Stimulated activated CD8-positive, alpha-beta memory T cell treated with anti-CD3 and anti-CD28 coated beads, Interleukin-4, amount 100 ng/mL, for 1 hour (primary cell): ENCODE measurements at places on chromosomes 6 and 20.

DNA sequence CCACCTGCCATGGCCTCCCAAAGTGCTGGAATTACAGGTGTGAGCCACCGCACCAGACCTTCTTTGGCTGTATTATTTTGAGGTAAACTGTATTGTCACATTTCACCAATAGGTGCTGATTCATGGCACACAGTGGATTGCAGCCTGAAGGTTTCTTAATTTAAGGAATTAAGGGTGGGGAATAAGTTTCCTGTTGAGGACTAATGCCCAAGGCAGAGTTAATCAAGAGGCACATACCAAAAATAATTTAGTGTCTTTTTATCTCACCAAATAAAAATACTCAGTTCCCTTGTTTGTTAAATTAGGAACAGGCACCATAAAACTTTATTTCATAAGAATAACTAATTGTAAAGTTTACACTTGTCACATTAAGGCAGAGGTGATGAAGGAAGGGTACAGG lies 103.7 kb downstream of the SLX4IP start:
- DNase-seq, result no peak

DNA sequence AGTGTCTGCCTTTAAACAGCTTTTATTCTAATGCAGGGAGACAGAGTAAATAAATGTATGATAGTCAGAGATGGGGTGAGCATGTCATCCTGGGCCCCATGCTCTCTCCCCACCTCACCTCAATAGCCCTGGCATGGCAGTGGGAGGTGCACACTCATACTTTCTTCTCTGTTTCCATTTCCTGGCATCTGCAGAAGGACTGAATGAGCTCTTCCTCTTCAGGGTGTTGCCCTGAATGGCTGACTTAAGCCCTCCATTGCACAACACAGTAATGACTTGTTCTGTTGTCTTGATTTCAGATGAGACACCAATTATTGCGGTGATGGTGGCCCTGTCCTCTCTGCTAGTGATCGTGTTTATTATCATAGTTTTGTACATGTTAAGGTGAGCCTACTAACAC lies 57.0 kb upstream of the GNRH2 start:
- DNase-seq, result no peak

DNA sequence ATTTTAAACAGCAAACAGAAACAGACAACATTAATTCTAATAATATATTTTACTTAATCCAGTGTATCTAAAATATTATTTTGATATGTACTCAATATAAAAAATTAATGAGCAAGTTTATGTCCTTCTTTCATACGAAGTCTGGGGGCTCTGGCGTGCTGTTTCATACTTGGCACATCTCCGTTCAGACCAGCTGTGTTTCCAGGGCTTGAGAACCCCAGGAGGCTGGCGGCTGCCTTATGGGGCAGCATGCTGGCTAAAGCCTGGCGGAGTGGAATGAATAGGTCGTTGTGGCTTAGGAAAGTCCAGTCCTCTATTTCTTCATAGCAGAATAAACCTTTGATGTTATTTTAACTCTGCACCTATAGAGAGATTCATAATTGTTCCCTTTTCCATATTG lies 43.3 kb downstream of the DUSP22 start:
- no peak for DNase-seq

DNA sequence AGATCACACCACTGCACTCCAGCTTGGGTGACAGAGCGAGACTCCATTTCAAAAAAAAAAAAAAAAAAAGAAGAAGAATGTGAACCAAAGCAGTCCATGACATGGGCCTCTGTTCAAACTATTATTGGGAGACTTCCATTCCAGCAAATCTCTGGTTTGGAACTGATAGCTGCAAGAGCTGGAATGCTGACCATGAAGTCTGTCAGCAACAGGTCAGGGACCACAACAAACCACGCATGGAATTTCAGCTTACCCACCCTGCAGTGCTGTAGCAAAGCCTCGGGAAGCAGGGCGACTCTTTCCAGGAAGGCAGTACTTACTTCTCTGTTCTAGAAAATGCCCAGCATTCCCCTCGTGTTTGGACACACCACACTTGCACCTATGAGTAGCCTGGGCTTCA lies 34.1 kb upstream of the TBC1D7 start:
- no peak for DNase-seq

DNA sequence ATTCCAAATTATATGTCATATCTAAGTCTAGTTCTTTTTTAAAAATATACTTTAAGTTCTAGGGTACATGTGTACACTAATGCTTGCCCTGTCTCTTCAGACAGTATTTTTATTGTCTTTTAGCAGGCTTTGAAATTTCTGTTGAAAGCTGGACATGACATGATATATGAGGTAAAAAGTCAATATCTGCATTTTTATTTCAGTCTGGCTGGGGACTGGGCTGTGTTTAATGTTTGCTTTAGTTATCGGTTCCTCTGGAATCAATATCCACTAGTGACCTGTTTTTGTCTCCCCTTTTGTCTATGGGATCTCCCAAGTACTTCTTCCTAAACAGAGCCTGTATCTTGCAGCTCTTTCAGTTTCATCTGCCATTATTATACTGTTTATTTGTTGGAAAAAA lies 786.2 kb upstream of the GJE1 start:
- DNase-seq, result no peak

DNA sequence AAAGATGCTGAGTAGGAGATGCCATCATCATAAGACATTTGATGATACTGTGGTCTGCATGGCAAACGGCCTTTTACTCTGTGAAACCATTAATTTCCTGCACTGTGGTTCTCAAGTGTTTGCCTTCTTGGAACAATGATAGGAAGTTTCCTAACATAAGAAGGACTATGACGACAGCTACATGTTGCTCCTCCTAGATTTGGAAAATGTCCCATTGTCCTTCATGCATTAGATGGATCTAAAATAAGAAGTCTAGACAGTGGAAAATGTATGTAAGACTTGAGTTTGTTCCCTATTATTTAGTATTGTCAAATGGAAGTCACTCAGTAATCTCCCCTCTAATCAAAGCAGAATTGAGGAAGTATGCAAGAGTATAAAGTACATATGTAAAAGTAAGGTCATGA lies 98.5 kb upstream of the TMEM170B start:
- no peak for DNase-seq

GRCh38 chr20:2626853-2627541 lies 25.4 kb upstream of the NOP56 start:
- no peak for DNase-seq

- no peak for DNase-seq
These were observed 114.9 kb upstream of the PTPN1 start for GRCh38 chr20:50395251-50395729.

- DNase-seq, result no peak
These were observed 1.8 kb upstream of the RNF24 start for GRCh38 chr20:4017051-4017712.

GRCh38 chr6:56279331-56280080 lies 32.1 kb upstream of the COL21A1 start:
- DNase-seq, result no peak

DNA sequence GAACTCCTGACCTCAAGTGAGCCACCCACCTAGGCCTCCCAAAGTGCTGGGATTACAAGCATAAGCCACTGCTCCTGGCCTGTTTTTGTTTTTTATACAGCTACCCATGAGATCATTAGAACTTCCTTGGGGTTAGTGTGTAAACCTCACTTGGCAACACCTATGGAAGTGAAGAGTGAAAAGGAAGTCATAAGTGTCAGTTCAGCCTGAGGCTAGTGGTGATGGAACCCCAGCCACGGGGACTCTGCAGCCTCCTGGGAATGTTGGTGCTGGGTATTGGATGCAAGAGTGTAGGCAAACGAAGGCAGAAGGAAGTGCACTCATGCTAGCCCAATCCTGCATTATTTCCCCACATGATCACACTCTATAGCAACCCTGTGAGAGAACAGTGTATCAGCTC lies 33.6 kb upstream of the FUCA2 start:
- no peak for DNase-seq

DNA sequence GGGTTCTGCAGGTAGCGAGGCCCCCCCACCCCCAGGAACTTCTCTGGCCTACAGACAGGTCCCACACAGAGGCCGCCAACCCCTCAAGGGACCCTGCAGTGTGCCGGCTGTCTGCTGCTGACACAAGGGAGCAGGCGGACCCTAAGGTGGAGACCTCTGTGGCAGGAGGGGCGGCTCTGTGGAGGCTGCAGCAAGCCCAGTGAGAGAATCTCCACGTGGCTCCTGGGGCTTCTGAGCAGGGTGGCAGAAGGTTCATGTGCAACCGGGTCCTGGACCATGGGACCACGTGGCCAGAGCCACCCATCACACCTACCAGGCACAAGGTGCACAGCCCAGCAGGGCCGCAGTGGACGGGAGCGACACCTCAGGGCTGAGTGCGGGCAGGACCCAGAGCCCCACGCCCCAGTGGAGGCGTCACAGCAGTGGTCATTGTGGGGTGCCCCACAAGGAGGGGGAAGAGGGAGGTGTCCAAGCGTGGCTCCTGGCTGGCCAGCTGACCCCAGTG lies 4.3 kb downstream of the ARFRP1 start:
- no peak for DNase-seq

DNA sequence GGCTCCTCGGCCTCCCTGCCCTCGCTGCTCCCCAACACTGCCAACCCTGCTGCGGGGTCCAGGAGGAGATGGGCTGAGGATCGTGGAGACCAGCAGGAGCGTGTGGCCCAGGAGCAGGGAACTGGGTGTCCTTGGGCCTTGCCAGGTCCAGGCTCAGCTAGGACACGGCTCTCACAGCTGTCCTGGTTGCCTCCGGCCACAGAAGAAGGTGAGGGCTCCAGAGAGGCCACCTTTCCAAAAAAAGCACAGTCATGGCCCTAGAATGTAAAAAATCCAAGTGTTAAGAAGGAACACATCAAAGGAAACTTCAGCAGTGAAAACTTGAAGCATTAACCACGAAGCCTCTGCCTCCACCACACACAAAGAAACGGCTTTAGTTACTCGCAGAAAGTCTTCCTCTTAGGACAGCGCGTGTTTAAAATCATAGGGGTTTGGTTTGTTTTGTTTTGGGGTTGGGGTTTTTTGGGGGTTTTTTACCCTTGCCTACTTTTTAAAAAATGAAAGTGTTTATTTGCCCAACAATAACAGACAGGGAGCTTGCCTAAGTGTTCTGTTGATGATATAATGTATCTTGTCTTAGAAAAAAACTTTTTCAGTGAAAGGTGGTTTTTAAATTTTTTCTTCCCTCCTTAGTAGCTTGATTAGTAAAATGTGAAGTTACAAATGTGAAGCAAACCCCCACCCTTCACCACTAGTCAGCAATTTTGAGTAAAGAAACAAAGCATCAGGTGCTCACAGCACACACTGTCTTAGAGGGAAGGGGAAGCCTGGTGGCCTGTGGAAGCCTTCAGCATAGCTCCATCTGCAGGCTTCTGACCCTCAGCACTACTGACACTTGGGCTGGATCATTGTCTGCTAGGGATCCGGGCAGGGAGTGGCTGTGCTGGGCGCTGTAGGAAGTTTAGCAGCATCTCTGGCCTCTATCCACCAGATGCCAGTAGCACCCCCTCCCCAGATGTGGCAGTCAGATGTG lies 60.0 kb downstream of the PTPN1 start:
- no peak for DNase-seq

DNA sequence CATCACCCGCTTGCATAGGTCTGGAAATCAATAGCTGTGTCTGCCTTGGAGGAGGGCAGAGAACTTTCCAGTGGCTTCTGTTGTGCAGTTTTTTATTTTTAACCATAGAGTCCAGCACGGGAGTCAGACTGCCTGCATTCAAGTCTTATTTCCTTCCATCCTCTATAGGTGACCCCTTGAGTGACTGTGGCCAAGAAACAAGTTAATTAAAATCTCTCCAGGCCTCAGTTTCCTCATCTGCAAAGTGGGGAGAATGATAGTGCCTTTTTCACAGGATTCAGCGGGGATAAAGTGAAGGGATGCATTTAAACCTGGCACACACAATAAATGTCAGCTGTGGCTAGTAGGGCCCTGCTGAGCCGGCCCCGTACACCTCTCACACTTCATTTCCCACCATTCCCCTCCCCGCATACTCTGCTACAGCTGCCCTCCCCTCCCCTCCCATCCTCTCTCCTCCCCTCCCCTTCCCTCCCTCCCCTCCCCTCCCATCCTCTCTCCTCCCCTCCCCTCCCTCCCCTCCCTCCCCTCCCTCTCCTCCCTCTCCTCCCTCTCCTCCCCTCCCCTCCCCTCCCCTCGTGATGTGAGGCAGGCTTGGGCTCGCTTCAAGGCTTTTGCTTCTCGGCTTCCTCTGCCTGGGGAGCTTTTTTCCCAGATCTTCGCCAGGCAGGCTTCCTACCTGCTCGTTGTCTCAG lies 150.5 kb downstream of the TFAP2C start:
- DNase-seq, result no peak
